ENCODE measurements at places on chromosomes 5 and 9. TPM values are rescaled to one million over a fixed set of nuclear protein-coding genes. Genes with fewer than 3 reads are reported as not detected.

LRRTM2 gene
- total RNA-seq, result 0.07 TPM

- no peak for DNase-seq
Observed at GRCh38 chr9:16333691-16334090, 536.8 kb downstream of the BNC2 start.

- no peak for DNase-seq
Observed at GRCh38 chr9:84512493-84512892, 157.0 kb upstream of the NTRK2 start.

DNA sequence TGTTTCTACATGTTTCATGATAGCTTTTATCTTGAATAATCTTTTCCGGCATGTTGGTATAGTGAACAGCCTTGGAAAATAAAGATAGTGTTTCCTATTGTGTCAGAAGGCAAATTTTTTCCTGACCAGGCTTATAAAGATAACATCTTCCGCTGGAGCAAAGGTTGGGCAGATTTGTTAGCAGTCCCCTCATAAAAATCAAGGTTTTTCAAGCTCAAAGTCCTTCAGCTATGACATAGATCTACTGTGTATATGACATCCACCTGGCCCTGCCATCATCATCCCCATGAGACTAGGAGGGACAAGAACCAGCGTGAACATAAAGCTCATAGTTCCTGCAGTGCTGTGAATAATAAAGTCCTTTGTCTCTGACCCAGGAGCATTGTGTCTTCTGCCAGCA lies 30.4 kb upstream of the OTULINL start:
- no peak for DNase-seq

- DNase-seq, result no peak
Observed at GRCh38 chr5:95216136-95216955, 68.5 kb downstream of the MCTP1 start.

- no peak for DNase-seq
Observed at GRCh38 chr9:134136996-134137299, 1.1 kb downstream of the WDR5 start.

GRCh38 chr5:142740474-142741242 lies 29.5 kb upstream of the ARHGAP26 start:
- no peak for DNase-seq

- DNase-seq, result peak; percentile 36
Observed at GRCh38 chr5:122091936-122092600, 14.0 kb upstream of the LOX start.

DNA sequence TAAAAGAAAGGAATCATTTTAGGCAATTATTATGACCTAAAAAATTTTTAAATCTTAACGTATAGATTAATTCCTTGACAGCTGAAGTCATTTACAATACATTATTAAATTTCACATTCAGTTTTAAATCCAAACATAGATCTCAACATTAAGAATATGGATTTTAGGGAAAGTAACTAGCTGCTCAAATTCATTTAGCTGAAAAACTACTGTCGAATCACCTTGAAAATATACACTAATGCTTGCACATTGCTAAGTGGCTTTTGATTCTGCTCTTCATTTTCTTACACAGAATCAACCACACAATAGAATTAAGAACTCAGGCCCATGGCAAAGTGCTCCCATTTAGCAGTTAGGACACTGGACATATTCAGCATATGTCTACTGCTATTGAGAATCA lies 454.2 kb downstream of the RAB3C start:
- DNase-seq, result no peak

Measured in activated CD4-positive, alpha-beta T cell treated with anti-CD3 and anti-CD28 coated beads, Interleukin-2, amount 10 ng/mL, durations not matched to agents 24 days and 14 days (primary cell).